WERI-Rb-1 (cell line): ENCODE measurements at places on chromosomes 7 and 10.

- DNase-seq, result peak; percentile 46
These were observed 6.9 kb downstream of the ATP5MF start for GRCh38 chr7:99459087-99459486.

- DNase-seq, result no peak
These were observed 155.9 kb downstream of the RGS10 start for GRCh38 chr10:119386666-119387065.

- no peak for DNase-seq
These were observed 73.2 kb downstream of the PPP1R9A start for GRCh38 chr7:94980418-94981142.

DNA sequence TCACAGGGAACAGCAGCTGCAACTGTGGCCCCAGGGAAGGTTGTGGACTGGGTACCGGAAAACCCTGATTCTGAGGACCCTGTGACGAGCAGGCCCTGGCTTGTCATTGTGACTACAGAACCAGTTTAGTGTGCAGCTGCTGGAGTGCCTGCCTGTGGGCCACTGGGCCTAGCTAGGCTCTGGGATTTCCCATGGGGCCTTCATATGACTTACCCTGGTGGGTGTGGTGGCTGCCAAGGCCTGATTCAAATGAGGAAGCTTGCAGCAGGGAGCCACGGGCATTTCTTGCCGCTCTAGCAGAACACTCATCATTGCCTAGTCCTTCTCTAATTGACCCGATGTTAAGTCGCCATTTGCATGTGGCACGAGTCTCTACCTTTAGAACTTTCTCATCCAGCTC lies 14.7 kb upstream of the CAMK2G start:
- no peak for DNase-seq

GRCh38 chr10:103635580-103635979 lies 142.1 kb downstream of the NEURL1 start:
- DNase-seq, result no peak

- DNase-seq, result no peak
These were observed 535 bp downstream of the ASAH2B start for GRCh38 chr10:50740293-50740648.

GRCh38 chr7:27091105-27091504 lies 4.7 kb downstream of the HOXA1 start:
- no peak for DNase-seq

- DNase-seq, result no peak
These were observed 16.3 kb downstream of the VOPP1 start for GRCh38 chr7:55556031-55556430.

- no peak for DNase-seq
These were observed 28.4 kb upstream of the CNPY1 start for GRCh38 chr7:155574556-155575290.

DNA sequence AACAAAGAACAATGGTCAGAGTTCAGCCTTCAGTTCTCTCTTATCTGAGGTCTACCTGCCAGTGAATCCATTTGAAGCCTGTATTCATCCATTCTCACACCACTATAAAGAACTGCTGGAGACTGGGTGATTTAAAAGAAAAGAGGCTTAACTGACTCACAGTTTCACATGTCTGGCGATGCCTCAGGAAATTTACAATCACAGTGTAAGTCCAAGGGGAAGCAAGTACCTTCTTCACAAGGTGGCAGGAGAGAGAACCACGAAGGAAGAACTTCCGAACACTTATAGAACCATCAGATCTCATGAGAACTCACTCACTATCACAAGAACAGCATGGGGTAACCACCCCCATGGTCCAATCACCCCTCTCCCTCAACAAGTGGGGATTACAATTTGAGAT lies 33.0 kb upstream of the SLC25A13 start:
- DNase-seq, result peak; percentile 33

- no peak for DNase-seq
These were observed 44.0 kb downstream of the CCDC7 start for GRCh38 chr10:32489901-32490300.

GRCh38 chr10:21272643-21273399 lies 252.7 kb downstream of the SKIDA1 start:
- no peak for DNase-seq

DNA sequence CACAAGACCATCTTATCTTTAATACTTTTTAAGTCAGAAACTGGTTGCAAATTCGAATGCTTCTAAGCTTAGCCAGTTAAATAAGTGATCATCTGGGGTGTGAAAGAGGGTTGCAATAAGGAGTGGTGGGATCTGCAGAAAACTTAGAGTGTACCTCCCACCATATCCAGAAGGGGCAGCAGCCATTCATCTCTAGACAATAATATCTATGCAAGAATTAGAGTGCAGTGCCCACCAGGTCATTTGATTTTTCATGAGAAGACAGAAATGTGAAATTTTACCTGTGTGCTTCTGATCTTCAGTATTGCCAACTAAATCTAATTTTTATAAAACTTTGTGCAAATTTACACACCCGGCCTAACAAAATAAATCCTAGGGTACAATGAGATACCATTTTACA lies 127.2 kb upstream of the SP4 start:
- no peak for DNase-seq

GRCh38 chr7:87110778-87111177 lies 41.5 kb upstream of the DMTF1 start:
- no peak for DNase-seq

DNA sequence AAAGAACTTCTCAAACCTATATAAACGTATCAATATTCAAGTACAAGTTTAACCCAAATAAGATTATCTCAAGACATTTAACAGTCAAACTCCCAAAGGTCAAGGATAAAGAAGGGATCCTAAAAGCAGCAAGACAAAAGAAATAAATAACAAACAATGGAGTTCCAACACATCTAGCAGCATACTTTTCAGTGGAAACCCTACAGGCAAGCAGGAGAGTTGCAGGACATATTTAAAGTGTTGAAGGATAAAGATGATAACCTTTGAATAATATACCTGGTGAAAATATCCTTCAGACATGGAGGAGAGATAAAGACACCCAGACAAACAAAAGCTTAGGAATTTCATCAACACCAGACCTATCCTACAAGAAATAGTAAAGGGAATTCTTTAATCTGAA lies 82.8 kb downstream of the TES start:
- DNase-seq, result no peak

GRCh38 chr7:157830331-157830730 lies 493.5 kb downstream of the DNAJB6 start:
- DNase-seq, result no peak

- peak; percentile 79 for DNase-seq
These were observed 606.8 kb downstream of the PTPRN2 start for GRCh38 chr7:157980774-157981173.

DNA sequence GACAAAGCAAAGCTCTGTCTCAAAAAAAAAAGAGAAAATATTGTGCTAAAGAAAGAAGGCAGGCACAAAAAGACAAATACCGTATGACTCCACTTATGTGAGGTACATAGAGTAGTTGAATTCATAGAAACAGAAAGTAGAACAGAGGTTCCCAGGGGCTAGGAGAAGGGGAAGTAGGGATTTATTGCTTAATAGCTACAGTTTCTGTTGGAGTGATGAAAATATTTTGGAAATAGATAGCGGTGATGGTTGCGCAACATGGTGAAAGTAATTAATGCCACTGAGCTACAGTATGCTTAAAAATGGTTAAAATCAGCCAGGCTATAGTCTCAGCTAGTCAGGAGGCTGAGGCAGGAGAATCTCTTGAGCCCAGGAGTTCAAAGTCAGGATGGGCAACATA lies 18.5 kb upstream of the NPFFR1 start:
- DNase-seq, result no peak

GRCh38 chr7:87345962-87346371 lies 503 bp downstream of the CROT start:
- no peak for DNase-seq

- no peak for DNase-seq
These were observed 175.8 kb downstream of the KCNMA1 start for GRCh38 chr10:77461636-77462296.

DNA sequence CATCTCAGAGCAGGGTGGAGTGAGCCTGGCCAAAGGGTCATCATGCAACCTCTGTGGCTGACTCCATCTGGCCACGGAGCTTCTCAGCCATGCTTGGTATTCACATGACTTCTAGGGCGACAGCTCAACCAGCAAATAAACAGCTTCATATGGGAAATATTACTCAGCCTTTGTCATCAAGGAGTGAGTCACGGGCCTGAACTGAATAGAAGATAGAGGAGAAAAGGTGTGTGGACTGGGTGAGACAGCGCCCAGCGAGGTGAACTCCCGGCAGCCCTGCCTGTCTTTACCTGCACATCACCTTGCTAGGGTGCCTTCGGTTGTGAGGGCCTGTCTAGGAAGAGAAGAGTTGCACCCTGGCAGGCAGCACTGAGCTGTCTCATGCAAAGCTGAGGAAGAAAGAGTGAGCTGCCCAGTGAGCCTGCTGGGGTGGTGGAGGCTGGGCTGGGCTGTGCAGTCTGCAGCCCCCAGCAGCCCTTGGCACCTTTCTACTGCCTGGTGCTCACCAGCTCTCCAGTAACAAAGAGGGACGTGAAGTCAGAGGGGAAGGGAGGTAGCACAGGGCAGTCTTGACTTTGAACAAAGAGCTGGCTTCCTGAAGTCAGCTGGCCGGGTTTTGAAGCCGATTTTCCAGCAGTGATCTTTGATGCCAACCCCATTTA lies 114.2 kb downstream of the EGFR start:
- no peak for DNase-seq

GRCh38 chr10:103277713-103278536 lies 987 bp downstream of the INA start:
- peak; percentile 25 for DNase-seq

GRCh38 chr7:50662996-50663395 lies 97.8 kb upstream of the DDC start:
- no peak for DNase-seq

DNA sequence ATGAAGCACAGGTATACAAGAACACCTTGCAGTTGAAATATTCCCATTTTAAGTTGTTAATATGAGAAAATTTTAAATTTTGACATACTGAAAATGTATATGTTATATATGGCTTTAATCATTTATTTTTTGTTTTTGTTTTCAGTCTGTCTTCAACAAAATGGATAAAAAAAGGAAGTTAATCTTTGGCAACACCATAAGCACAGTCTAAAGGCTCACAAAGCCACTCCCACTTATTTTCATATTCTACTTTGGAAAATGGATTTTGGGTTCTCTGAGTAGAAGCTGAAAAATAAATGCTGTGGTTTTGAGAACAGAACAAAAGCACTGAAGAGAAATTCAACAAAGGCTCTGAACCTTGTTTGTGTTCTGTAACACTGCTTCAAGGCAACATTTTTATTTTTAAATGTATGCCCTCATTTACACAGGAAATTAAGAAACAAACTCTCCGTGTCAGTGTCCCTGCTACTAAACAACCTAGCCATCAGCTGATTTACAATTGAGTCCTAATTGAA lies 81.3 kb upstream of the LRRN3 start:
- DNase-seq, result no peak

- peak; percentile 47 for DNase-seq
These were observed 570 bp upstream of the PRTFDC1 start for GRCh38 chr10:24952707-24953645.

- no peak for DNase-seq
These were observed 1.7 kb downstream of the ABCC2 start for GRCh38 chr10:99784016-99784726.

GRCh38 chr7:21946222-21946709 lies 567 bp upstream of the CDCA7L start:
- DNase-seq, result no peak

GRCh38 chr10:48762064-48763042 lies 77.7 kb downstream of the WDFY4 start:
- no peak for DNase-seq

- no peak for DNase-seq
These were observed 76.7 kb downstream of the VWA2 start for GRCh38 chr10:114315566-114316420.

DNA sequence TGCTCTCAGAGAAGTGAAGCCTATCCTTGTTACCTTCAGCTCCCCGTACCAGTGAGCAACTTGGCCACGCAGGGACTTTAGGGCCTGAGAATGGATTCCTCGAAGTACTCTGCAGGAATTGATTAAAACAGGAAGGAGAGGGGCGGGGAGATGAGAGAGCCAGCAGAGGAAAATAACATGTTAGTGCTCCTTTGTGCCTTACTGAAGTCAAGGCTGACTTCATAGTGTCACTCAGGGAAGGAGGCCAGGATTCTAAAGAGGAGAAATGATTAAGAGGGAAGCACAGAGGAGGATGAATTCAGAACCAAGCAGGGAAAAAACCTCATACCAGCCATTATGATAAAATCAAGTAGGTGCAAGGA lies 195.6 kb upstream of the RHOBTB1 start:
- DNase-seq, result no peak

GRCh38 chr7:19772306-19772705 lies 1.1 kb downstream of the TMEM196 start:
- no peak for DNase-seq

DNA sequence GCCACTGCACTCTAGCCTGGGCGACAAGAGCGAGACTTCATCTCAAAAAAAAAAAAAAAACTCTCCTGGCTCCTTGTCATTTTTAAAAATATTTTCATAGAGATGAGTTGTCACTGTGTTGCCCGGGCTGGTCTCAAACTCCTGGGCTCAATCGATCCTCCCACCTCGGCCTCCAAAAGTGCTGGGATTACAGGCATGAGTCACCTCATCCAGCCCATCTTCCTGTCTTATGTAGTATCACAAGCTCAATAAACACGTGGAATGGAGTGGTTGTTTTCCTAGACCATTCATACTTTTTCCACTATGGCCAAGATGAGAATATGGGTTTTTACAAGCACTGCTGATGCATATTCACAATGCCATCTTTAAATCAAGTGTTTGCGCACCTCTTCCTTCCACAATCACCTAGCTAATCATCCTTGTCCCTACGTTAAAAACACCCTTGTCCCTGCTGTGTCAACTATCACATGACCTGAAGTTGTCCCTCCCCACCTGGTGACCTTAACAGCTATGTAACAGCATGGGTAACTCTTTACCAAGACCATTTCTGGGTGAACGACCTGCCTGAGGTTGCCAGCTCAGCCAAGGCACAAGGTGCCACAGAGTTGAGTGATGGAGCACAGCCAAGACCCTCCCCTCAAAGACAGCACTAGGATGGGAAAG lies 21.3 kb downstream of the DLG5 start:
- DNase-seq, result no peak
